ENCODE measurements at places on chromosomes 7 and 10.

DNA sequence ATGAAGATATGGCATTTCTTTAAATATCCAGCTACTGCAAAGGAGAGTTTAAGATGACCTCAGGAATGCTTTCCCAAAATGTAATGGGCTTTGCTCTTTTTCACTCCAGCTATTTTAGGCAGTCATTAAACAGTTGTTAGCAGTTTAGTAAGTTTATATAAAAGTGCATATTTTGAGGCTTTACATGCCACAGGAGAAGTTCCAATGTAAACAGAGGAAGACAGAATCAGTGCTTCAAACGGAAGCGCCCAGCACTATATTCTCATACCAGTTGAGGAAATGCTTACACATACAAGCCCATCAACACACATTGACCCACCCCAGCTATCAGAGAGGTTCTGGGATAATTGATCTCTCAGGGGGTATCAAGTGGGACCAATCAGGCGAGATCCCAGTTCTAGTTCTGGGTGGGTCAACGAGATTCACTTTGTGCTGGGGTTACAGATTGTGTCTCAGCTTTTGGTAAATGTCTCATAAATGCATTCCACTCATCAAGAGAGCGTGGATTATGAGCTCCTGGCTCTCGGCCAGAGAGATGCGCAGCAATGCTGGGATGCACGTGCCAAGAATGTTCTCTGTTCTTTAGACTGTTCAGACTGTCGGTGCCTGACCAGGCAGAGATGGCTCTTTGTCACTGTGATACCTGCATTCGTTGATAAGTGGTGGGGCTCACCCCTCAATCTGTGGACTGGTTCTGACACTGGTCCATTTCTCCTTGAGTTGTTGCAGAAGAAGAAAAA is 55.0 kb downstream of the CACNB2 start:
- no peak for DNase-seq

- DNase-seq: no peak
Observed at GRCh38 chr7:41085244-41085643, 617.6 kb downstream of the INHBA start.

DNA sequence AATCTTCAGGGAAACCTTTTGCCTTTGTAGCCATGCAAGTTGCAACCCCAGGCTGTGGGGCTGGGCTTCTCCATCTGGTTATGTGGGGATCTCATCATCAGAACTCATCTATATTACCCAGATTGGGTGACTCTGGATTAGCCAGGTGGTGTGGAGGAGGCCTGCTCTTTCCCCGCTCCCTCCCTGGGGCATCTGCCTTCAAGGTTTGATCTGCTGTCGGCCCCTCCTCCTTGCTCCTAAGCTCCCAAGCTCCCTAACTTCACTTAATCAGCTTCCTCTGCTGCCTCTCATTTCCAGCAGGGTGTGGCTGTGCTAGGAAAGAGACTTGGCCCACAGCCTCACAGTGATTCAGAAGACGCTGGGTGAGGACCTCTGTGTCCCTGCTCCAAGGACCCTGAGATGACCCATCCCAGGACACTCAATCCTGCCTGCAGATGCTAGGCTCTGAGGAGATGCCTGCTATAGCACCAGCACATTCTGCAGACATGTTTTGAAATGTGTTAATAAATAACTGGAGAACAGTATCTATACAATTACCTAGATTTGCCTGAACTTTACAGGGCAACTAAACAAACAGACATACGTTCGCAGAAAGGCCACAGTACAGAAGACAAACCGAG is 392.1 kb upstream of the PODXL start:
- DNase-seq: no peak

DNA sequence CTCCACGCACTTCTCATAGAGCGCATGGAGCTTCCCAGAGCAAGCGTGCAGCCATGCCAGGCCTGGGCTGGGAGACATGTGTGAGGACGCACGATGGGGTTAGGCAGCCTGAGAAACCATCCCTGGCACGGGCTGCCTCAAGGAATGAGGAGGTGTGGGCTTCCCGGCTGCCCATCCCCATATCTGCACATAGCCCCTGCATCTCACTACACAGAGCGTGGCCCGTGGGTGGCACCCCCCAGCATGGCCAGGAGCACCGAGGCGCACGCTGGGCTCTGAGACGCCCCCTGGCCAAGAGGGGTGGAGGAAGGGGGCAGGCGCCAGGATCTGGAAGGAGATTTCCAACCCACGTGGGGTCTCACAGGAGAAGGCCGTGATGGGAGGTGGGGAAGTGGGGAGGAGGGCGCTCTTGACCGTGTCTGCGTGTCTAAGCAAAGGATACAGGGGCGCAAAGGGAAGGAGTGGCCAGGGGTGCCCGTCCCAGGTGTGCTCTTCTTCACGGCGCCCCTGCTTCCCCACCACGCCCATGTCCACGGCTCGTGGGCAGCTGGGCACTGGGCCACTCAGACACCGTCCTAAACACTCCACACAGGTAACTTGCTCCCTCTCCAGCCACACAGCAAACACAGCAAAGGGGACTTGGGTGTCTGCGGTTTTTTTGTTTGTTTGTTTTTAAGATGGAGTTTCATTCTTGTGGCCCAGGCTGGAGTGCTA is 340.5 kb downstream of the PTPRN2 start:
- no peak for DNase-seq

DNA sequence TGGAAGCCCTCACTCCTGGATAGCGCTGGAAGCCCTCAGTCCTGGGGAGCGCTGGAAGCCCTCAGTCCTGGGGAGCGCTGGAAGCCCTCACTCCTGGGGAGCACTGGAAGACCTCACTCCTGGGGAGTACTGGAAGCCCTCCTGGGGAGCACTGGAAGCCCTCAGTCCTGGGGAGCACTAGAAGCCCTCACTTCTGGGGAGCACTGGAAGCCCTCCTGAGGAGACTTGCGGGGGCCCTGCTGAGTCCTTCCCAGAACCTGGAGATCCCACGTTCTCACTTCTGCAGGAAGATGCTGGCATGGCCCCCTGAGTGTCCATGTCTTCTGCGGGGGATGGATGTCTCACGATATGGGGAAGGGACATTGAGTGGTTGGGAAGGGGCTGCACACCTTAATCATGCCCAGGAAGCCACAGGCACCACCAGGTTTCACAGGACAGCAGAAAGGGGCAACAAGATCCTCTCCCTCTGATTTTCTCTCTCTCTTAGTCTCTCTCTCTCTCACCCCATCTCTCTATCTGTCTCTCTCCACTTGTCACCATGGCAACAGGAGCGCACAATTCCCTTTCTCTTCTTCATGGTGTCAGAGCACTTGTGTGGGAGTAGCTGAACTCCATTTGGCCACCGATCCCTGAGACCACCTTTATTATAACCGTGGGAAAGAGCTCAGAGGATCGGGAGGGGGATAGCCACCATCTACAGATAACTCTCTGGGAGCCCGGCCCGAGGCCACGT is 267.0 kb downstream of the TCERG1L start:
- DNase-seq: no peak

DNA sequence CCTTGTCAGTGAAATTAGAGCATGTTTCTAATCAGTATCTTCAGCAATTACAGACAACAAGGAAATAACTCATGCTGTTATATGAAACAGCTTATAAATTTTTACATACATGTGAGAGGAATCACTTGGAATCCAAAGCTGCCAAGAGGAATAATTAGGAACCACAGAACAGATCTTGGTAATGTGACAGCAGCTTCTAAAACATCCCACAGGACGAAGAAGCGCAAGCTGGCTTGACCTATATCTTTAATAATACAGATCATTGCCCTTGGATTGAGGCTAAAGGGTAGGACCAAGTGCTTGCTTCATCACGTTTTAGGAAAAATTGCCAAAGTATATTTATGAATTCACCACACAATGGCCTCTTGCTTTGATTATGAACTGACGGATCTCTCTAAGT is 869.8 kb downstream of the LRMDA start:
- no peak for DNase-seq

DNA sequence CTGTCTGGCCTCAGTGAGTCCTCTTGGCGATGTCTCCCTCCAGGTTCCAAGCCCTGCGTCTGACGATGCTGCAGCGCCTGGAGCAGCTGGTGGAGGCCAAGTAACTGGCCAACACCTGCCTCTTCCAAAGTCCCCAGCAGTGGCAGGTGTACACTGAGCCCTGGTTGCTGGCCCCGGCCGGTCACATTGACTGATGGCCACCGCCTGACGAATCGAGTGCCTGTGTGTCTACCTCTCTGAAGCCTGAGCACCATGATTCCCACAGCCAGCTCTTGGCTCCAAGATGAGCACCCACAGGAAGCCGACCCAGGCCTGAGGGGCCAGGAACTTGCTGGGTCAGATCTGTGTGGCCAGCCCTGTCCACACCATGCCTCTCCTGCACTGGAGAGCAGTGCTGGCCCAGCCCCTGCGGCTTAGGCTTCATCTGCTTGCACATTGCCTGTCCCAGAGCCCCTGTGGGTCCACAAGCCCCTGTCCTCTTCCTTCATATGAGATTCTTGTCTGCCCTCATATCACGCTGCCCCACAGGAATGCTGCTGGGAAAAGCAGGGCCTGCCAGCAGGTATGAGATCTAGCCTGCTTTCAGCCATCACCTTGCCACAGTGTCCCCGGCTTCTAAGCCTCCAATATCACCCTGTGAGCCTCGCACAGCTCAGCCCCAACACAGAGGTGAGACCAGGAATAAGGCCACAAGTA is 7.3 kb upstream of the ZNF22 start:
- DNase-seq: no peak

- peak; percentile 65 for DNase-seq
Observed at GRCh38 chr10:119165171-119166117, at the start of gene SFXN4. Gene SFXN4, minus strand, starts transcription at chr10:119165714. Its CDS starts 67 bp downstream, at chr10:119165647.

GRCh38 chr10:44264244-44264643 is 120.7 kb downstream of the CXCL12 start:
- DNase-seq: no peak

DNA sequence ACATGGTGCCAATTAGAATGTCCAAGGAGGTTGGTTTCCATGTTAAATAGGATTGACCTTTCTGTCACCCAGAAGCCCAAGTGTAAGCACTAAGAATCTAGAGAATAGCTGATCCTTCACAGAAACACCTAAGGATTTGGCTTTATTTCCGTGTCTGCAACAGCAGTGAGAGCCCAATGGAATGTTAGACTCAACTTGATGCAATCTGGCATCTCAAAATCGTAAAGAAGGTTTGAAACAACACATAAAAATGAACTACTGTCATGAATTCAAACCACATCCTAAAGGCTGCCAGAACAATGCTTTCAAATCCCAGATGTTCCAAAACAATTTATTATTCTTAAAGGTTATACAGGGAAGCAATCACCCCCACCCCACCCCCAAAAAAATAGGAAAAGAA is 18.6 kb downstream of the PPP1R3C start:
- DNase-seq: no peak

DNA sequence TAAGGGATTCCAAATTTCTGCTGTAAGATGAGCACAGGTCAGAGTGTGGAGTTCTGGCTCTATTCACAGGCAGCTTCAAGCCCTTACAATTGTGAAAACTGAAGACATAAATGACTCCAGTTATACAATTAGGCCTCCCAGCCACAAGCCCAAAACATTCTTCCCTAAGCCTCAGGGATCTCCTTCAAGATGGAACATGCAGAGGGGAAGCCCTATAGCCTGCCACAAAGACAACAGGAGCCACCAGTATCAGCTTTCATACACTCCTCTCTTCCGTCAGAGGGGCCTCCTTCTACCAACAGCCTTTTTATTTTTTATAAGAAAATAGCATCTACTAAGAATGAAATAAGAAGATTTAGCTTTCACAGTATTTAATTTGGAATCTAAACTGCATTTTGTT is 46.5 kb downstream of the DLD start:
- no peak for DNase-seq

DNA sequence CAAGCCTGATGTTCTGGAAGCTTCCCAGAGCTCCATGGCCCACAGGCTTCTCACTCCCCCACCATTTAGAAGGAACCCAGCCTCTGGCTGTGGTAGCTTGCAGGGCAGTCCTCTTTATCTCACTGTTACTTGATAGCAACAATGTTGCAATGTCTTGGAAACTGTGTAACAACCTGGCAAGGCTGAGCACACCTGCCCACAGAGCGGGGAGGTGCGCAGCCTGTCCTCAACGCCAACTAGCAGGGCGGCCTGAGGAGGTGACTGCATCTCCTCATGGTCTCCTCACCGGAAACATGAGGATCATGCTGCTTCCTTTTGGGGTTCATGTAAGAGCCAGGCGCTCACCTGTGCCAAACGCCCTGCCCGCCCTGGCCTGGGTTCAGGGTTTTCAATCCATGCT is 43.7 kb upstream of the INSIG1 start:
- no peak for DNase-seq

DNA sequence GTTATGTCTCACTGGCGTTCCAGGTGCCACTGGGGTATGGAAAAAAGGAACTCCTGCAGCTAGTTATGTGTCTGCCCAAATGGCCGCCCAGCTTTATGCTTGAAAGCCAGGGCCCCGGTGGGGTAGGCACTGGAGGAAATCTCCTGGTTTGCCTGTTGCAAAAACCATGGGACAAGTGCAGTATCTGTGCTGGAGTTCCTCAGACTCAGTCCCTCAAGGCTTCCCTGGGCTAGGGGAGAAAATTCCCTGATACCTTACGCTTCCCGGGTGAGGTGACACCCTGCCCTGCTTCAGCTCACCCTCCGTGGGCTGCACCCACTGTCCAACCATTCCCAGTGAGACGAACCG is 90.3 kb upstream of the CDK6 start:
- DNase-seq: no peak

DNA sequence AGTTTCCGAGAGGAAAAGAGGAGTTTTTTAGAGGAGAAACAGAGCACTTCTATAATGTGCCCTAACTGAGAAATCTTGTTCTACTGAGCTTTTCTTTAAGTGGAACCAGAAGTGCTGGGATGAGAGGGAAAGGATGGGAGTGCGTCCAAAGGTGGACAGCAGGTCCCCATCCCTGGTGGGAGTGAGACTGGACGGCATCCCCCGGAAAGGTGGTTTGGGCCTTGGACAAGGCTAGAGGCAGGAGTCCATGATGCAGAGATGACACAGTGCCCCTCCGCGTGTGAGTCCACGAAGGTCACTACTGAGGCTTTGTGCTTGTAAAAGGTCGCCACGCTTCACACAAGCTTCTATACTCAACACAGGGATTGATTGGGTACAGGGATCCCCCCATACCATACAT is 6.1 kb upstream of the EN2 start:
- no peak for DNase-seq

DNA sequence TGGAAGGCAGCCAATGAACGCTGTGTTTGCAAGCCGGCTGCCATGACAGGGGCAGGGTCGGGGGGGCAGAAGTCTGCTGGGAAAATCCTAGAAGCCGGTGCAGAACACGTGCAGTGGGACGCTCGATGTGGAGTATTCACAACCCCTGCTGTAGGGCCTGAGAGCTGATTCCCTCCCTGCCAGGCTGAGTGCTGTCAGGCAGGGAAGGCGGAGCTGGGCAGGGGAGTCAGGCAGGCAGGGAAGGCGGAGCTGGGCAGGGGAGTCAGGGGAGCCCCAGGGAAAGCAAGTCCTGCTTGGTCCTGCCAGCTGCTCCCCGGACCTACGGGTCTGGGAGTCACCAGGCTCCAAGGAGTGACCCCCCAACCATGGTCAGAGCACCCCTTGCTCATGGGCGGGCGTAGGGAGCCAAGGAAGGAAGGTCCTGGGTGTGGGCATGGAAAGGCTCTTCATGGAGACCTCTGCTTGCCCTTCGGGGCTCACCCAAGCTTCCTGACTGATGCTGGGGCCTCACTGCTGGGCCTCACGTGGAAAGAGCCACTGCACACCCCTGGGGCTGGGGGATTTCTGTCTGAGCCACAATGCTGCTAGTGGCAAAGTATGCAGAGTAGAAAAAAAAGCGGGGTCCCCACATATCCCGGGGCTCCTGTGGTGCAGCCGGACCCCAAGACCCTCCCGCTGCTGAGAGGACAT is 4.2 kb downstream of the CNPY1 start:
- DNase-seq: no peak

All from pons (tissue), 1 donor.